ENCODE measurements at places on chromosomes 2 and 18.

GRCh38 chr2:39608686-39609441, 56.9 kb upstream of the TMEM178A start:
- H3K27ac ChIP-seq = peak overlapping the region; percentile 37
- H3K27me3 ChIP-seq = no peaks in the 10 kb centered on the region
- no peak overlapping the region for H3K4me3 ChIP-seq
- no peaks in the 10 kb centered on the region for H3K36me3 ChIP-seq

DNA sequence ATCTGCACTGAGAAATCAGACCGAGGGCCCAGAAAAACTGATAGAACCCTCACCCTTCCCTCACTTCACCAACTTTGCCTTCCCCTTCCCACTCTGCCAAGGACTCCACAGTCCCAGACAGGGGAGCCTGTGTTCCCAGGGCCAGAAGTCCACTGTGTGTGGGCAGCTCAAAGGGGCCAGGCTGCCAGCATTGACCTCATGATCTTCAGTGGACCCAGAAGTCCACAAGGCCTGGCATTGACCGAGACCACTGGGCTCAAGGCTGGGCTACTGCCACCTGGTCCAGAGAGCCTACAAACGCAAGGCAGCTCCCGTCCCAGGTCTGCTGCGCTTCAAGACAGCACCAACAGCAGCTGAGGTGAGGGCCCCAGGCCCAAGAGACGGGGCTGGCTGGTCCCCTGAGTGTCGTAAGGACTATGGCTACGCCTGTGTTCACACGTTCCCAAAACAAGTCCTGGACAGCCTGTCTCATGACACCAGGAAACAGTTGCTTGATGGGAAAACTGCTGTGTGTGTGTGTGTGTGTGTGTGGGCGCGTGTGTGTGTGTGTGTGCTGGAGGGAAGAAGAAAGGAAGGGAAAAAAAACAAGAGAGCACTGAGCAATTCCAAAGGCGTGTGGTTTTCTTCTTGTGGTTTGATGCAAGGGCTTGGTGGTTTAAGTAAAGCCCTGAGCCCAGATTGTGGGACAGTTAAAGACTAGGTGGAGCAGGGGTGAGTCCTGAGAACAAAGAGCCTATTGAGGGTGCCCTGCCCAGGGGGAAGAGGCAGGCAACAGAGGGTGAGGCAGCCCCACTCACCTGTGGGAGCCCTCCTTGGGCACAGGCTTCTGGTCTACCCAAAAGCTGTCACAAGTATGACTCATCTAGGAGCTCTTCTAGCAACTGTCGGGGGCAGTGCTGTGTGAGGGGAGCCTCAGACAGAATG, 46.6 kb upstream of the ZBTB7C start:
- no peak for DNase-seq
- H3K4me3 ChIP-seq = no peak overlapping the region
- peaks cover 12% of the 10 kb centered on the region for H3K4me1 ChIP-seq
- no peaks in the 10 kb centered on the region for H3K36me3 ChIP-seq
- peak overlapping the region; percentile 65 for H3K27ac ChIP-seq

GRCh38 chr2:239495175-239495574, 94.4 kb upstream of the HDAC4 start:
- no peak for DNase-seq
- no peak overlapping the region for H3K4me3 ChIP-seq
- no peaks in the 10 kb centered on the region for H3K27me3 ChIP-seq

DNA sequence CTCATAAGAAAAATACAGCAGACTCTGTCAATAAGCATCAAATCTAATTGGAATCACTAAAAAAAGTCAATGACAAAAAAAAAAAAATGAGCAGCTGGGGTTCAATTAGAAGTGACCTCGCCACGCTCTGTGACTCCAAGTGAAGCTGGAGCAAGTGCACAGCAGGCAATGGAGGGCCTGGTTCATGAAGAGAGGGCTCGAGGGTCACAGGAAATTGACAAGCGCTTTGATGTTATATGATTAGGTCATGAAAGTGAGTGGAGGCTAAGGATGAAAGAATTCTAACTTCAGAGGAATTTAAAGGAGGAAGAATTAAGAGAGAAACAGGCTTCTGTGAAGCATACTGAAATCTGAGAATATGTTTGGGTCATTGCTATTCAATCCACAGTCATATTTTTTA, 85.4 kb upstream of the TMEM18 start:
- H3K27me3 ChIP-seq = no peaks in the 10 kb centered on the region
- no peak overlapping the region for H3K27ac ChIP-seq
- H3K4me3 ChIP-seq = no peak overlapping the region

DNA sequence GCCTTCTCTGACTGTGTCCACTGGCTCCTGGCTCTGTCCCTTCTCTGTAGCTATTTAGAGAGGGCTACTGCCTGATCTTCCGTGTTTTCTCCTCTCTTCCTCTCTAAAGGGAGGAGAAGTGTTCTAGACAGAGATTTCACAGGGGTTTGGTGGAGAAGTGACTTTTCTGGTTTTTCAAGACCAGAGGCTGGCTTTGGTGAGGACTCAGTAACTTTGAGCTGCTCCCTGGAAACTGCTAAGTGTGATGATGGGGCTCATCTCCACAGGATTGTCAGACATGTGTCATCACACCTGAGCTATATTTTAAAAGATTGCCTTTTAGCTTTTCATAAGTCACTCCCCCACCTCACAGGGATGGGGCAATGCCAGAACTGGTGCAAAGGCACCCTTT, 6.2 kb downstream of the MAL start:
- DNase-seq = no peak
- H3K27me3 ChIP-seq = no peaks in the 10 kb centered on the region
- no peak overlapping the region for H3K4me3 ChIP-seq

Measured in tibial artery (tissue), 4 donors.